ENCODE measurements at places on chromosomes 4 and X. TPM values are rescaled to one million over a fixed set of nuclear protein-coding genes. Genes with fewer than 3 reads are reported as not detected.

Gene MFAP3L
- 2.9 TPM for total RNA-seq

Gene SPANXD
- not detected for total RNA-seq

Gene PDGFC
- total RNA-seq, result 38.0 TPM

Gene SORBS2
- total RNA-seq, result 354 TPM

Gene FRMD7
- 0.48 TPM for total RNA-seq

Measured in umbilical cord (tissue), 2 donors.